Activated CD8-positive, alpha-beta memory T cell treated with anti-CD3 and anti-CD28 coated beads for 24 hours (primary cell): ENCODE measurements at places on chromosomes 13 and 19.

DNA sequence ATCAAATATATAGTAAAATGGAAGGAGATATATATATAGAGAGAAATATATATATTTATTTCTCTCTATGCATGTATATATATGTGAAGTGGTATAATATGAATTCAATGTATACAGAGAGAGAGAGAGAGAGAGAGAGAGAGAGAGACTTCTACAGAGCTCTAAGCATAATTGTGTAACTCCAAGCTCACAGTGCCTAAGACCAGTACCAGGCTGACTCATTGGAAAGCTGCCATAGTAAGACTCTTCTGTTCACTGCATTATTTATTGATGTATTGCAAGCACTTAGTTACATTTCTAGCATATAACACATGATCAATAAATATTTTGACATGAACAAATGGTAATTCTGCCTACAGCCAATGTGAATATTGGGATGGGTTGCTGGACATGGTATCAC lies 1734.7 kb downstream of the SLITRK1 start:
- no peak for DNase-seq

DNA sequence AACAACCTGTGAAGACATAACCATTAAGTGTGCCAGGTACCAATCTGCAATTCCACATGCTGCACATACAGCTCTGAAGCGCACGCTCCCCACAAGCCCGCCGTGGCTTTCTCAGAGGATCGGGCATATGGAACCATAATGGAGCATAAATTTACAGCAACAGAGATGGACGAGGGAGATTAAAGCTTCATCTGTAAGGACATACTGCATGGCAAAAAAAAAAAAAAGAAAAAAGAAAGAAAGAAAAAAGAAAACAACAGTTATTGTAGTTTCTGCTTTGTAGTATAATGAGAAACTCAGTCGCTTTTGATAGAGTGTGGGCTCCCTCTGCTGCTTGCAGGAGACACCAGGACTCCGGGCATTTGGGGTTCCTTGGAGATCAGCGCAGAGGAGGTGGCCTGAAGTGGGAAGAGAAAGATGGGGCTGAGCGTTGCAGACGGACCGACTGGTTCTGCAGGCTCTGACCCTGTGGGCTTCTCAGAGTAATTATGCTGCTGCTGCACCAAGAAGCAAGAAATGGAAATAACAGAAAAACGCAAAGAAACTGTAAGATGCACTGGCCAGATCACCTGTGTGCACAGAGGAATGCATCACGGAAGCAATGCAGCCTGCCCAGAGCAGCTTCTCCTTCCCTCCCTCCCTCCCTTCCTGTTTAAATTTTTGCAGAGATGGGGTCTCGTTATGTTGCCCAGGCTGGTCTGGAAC lies 10.8 kb upstream of the PDCD5 start:
- no peak for DNase-seq

GRCh38 chr13:76812206-76812897 lies 73.9 kb downstream of the KCTD12 start:
- DNase-seq, result no peak

DNA sequence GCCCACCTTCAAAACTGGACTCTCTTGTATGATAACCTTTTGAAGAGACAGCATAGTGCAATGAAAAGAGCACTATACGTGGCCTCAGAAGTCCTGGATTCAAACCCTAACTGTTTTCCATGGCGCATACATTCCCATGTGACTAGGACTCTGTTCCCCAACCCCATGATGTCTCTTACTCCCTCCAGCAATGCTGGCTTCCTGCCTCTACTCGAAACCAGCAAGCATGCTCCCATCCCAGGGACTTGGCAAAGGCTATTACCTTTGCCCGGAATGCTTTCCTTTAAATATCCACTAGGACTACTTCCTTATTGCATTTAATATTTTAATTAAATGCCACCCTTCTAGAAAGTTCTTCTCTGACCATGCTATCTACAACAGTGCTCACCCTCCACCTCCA lies 75.1 kb downstream of the CYSLTR2 start:
- DNase-seq, result no peak

DNA sequence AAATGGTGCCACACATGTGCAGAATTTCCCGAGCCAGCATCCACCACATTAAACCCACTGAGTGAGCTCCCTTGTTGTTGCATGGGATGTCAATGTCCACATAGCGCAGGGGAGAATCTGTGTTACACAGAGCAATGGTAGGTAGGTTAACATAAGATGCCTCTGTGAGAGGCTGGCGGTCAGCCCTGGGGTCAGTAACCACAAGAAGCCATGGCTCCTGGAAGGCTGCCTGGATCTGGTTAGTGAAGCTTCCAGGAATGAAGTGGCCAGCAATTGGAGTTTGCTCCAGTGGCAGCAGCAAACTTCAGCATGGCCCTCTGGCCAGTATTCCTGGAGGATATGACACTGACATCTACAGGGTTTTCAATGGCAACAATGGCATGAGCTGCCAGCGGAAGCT lies 37.0 kb upstream of the PCDH9 start:
- no peak for DNase-seq

GRCh38 chr19:52343548-52343947 lies 7.5 kb downstream of the ZNF610 start:
- peak; percentile 70 for DNase-seq

- DNase-seq, result no peak
Observed at GRCh38 chr13:45747071-45747470, 45.0 kb downstream of the CBY2 start.

DNA sequence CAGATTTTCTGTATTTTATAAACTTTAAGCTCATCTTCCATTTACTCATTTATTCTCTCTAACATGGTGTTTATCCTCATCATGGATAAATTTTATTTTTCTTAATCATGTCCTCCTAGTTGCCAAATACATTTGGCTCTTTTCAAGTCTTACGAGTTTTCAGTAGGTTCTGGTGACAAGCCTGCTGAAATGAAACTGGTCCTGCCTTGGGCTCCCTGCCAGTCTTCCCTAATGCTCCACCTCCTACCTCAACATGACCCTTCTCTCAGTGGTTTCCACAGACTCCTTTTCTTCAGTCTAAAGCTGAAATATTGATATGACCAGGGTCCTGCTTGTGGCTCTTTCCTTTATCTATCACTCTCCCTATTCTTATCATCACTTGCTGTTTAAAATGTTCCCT lies 81.2 kb downstream of the TRPC4 start:
- no peak for DNase-seq

GRCh38 chr19:38670921-38671398 lies 23.5 kb downstream of the ACTN4 start:
- no peak for DNase-seq

DNA sequence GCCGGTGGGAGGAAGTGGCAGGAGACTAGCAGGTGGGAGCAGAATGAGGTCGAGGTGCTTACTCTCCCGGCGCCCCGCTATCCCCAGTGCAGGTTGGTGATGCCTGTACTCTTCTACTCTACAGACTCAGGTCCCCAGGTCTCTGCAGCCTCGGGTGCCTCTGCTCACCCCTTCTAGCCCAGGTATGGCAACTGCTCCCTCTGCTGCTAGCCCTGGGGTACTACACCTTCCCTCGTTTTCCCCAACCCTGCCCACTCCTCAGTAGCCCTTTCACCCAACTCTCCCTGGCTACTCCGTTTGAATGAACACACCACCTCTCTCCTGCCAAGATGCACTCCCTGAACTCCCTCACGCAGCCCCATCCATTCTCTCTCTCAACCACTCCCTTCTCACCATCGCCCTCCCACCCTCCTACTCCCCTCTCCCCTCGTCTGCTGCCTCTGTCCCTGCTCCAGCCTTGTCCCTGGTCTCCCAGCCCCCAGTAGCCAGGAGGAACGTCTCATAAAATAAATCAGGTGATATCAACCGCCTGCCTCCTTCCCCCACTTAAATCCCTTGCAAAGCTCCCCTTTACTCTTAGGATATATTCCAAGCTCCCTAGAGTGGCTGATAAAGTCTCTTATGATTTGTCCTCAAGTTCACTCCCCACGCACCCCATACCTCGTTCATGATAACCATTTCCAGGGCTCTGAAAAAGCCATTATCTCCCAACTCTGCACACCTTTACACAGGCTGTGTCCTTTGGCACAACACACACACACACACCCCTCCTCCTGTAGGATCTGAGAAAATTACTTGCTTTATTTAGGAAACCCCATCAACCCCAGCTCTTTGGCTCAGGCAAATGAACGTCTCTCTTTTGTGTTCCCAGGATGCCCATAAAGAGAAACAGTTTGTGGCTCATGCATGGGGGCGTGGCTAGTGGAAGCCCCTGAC lies 8.2 kb upstream of the MEIS3 start:
- peak; percentile 86 for DNase-seq

DNA sequence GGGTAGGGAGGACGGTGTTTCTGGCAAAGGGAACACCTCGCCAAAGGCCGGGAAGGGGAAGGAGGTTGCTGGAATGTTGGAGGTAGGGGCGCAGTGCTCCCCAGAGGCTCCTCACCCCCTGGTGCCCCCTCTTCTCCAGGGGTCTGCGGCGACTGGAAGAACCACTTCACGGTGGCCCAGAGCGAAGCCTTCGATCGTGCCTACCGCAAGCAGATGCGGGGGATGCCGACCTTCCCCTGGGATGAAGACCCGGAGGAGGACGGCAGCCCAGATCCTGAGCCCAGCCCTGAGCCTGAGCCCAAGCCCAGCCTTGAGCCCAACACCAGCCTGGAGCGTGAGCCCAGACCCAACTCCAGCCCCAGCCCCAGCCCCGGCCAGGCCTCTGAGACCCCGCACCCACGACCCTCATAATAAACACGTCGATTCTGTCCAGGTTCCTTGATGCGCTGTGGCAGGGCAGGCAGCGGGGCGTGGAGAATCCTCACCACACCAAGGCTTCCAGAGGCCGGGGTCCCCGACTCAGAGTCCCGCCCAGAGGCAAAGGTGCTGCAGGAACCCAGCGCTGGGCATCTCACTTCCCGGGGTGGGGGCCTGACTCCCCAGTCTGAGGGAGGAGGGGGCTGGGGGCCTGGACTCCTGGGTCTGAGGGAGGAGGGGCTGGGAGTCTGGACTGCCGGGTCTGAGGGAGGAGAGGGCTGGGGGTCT lies 7.4 kb upstream of the SPACA4 start:
- no peak for DNase-seq

GRCh38 chr19:45186509-45187334 lies 8.1 kb downstream of the BLOC1S3 start:
- no peak for DNase-seq

- DNase-seq, result no peak
Observed at GRCh38 chr19:45972081-45972946, 1.4 kb downstream of the NOVA2 start.

GRCh38 chr13:104310861-104311260 lies 1244.6 kb upstream of the SLC10A2 start:
- DNase-seq, result no peak

GRCh38 chr13:113483504-113484293 lies 6.8 kb downstream of the DCUN1D2 start:
- no peak for DNase-seq

DNA sequence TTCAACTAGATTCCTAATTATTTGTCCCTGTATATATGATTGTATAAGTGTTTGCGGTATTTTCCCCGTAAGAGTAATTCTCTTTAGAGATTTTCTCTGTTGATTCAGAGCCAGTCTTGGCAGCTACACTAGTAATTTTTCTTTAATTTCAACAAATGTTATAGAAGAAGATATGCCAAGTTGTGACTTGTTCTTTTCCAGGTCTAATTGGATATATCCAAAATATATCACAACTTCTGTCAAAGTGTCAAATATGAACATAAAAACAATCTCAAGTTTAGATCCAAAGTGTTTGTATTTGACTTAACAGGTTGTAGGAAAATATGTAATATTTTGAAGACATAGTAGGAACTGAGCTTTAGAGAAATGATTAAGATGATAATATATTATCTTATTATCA lies 733.9 kb upstream of the SLITRK5 start:
- DNase-seq, result no peak

DNA sequence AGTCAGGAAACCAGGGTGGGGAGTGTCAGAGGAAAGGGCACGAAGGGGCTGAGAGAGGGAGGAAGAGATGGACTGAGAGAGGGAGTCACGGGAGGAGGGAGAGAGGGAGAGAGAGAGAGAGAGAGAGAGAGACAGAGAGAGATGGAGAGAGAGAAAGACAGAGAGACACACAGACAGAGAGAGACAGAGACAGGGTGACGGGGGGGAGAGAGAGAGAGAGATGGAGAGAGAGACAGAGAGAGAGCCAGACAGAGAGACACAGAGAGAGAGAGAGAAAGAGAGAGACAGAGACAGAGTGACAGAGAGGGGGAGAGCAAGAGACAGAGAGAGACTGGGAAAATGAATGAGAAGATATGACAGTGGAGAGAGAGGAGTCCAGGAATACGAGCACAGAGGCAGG lies 494 bp upstream of the KLK14 start:
- DNase-seq, result no peak

DNA sequence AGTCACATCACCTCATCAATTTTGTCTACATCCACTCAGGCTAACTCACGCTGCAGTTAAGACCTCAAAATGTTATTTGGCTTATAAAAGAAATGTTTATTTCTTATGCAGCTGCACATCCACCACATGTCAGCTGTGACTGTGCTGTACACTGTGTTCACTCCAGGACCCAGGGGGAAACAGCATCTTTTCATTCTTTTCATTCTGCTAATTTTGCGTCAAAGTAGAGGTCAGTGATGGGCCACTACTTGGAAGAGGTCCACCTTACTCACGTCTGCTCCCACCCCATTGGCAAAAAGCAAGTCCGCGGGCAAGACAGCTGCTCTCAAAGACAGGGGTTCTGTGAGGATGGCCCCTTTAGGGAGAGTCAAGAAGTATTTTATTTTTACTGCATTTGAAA lies 4.5 kb upstream of the DCT start:
- DNase-seq, result no peak

GRCh38 chr19:45854167-45854778 lies 8.7 kb downstream of the SYMPK start:
- DNase-seq, result no peak

- DNase-seq, result no peak
Observed at GRCh38 chr13:47521890-47522487, 479.1 kb downstream of the SUCLA2 start.

DNA sequence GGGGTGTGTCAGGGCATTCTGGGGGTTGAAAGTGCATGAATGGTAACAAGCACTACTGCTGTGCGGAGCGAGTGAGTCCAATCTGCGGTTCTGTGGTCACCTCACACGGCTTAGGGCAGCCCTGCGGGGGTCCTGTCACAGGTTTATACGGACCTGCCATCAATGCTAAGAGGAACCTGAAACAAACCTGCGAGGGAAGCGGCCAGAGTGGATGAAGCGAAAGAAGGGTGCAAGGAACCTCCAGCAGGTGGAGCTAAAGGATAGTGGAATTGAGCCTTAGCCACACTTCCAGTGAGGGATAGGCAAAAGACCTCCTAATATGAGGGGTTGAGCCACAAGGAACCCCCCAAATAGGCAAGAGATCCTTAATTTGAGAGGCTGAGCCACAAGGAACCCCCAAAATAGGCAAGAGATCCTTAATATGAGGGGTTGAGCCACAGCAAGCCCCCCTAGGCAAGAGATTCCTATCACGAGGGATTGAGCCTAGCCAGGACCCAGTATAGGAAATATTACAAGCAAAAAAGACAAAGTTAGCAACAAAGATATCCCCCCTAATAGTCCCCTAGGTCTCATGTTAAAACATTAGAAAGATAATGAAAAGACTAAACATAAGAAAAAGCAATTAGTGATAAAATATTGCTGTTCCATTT lies 6.3 kb upstream of the ZNF69 start:
- DNase-seq, result peak; percentile 75

- no peak for DNase-seq
Observed at GRCh38 chr13:23842406-23842805, 46.8 kb downstream of the MIPEP start.

GRCh38 chr13:75855847-75856246 lies 219.7 kb downstream of the LMO7 start:
- no peak for DNase-seq
